ENCODE measurements at places on chromosomes 16 and 17.

DNA sequence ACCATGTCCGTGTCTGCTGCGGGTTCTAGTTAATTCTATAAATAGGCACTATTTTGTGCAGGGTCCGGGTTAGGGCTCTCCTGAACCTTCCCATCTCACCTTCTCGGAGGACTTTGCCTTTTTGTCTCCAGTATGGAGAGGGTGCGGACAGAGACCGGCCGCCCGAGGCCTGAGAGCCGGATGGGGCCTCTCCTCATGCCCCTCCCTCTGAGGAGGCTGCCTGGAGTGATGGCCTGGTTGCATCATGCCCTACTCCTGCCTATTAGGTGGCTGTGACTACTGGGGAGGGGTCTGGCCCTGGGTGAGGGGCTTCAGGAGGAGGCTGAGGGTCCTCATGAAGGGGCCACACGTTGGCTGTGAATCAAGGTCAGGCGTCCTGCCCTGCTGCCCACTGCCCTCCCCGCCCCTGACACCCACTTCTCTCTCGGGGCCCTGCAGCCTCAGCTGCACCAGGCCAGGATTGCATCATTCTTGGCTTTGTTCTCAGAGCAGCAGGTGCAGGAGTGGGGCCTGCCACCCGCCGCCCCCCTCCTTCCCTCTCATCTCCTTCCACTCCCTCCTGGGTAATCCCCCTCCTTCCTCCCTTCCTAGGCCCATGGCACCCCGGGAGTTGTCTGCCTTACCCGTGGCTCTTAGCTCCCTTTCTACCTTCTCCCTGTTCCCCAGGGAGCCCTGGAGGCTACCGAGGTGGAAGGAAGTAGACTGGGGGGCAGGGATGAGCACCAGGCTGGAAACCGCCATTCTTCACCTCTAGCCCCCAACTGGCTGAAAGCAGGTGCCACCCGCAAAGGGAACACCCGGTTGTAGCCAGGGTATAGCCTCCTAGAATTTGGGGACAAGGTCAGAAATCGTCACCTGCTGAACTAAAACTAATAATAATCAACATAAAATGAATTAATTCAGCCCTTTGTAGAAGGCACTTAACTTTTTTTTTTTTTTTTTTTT lies 12.7 kb upstream of the ARHGAP23 start:
- DNase-seq, result no peak

- DNase-seq, result no peak
Observed at GRCh38 chr16:49856672-49857330, 889 bp upstream of the ZNF423 start.

- no peak for DNase-seq
Observed at GRCh38 chr16:13756411-13757140, 163.4 kb upstream of the ERCC4 start.

DNA sequence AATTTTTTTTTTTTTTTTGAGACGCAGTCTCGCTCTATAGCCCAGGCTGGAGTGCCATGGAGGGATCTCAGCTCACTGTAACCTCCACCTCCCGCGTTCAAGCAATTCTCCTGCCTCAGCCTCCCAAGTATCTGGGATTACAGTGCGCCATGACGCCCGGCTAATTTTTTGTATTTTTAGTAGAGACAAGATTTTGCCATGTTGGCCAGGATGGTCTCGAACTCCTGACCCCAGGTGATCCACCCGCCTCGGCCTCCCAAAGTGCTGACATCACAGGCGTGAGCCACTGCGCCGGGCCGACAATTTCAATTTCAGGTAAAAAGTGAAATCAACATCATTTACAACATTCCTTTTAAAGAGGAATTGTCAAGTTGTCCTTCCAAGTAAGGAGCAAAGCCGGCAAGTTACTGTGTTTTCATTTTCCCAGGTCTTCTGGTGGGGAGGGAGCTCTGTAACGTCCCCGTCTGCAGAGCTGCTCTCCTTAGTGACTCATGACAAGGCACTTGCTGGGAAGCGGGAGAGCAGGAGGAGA lies 873 bp downstream of the NPLOC4 start:
- DNase-seq, result no peak

- no peak for DNase-seq
Observed at GRCh38 chr17:63311416-63311937, 134.6 kb downstream of the CYB561 start.

- DNase-seq, result no peak
Observed at GRCh38 chr17:12113156-12113555, 92.5 kb downstream of the MAP2K4 start.

DNA sequence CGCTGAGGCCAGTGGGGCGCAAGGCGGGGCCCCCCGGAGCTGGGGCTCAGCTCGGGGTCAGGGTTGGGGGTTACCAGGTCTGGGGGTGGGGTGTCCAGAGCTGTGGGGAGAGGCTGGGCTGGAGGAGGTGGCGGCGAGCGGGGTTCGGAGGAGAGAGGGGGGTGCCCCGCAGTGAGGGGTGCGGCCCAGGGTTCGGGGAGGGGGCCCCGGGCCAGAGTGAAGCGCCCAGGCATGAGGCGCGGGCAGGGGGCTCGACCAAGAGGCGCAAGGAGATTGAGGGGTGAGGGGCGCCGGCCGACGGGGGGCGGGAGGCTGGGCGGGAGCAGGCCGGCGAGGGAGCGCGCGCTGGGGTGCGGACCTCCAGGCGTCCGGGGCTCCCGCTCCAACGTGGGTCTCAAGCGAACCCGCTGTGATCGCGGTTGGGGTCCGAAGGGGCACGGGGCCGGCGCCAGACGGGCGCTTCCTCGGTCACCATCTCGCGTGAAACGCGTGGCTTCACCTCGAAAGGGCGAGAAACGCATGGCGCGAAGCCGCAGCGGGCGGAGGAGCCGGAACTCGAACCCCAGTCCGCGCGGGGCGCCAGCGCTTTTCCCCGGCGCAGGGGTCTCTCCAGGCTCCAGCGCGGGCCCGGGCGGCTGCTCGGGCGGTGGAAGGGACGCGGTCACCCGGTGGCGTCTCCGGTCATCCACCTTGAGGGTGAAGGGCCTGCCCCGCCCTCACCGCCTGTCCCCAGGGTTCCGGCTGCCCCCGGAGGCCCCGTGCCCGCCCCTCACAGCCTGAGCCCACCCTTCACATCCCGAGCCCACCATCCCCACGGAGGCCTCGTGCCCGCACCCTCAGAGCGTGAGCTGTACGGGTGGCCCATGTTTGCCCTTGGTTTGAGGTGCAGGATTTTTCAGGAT lies 846 bp downstream of the CPNE7 start:
- no peak for DNase-seq

DNA sequence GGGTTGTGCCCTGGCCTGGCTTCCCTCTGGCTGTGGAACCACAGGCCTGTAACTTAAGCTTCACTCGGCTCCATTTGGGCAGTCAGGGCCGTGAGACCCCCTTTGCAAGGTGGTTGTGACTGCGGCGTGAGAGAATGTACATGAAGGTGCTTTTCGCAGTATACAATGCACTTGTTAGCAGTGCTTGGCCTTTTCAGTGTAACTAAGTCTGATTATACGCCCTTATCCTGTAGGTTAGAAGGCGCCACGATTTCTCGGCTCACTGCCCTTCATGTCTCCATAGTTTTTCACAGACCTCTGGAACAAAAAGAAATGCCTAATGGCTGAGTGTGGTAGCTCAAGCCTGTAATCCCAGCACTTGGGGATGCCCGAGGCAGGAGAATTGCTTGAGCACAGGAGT lies 13.3 kb downstream of the SAP30BP start:
- DNase-seq, result no peak

DNA sequence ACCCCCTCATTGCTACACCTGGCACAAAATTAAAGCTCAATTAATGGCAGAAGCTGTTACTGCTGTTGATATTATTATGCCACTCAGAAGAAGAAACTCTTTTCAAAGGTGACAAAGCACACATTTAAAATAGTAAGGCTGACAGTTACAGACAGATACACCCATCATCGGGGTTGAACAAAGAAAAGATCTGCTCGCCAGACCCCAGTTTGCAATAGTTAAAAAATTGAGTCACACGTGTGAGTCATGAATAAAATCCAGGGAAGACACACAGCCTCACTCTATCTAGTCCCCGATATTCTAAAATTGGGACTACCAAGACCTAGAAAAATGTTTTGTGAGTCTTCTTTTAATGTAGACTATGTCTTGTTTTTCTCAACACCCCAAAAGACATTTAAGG lies 330.0 kb upstream of the SOX9 start:
- no peak for DNase-seq

GRCh38 chr16:83335076-83335475 lies 472.7 kb upstream of the HSBP1 start:
- no peak for DNase-seq

- no peak for DNase-seq
Observed at GRCh38 chr16:89573826-89574680, 1.5 kb upstream of the CPNE7 start.

DNA sequence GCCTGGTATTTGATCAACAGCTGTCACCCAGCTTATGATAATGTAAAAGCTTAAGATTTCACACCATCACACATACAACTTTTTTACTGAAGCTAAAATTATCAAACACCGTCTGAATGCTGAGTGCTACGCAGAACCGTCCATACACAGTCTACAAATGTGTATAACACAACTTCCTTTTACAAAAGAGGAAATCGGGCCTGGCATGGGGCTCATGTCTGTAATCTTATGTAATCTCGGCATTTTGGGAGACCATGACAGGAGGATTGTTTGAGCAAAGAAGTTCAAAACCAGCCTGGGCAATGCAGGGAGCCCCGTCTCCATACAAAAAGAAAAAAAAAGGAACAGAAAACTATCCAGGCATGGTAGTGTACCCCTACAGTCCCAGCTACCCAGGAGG lies 19.6 kb upstream of the QRICH2 start:
- DNase-seq, result no peak

- DNase-seq, result no peak
Observed at GRCh38 chr16:68644296-68644695, 814 bp upstream of the CDH3 start.

- DNase-seq, result no peak
Observed at GRCh38 chr16:69651217-69651616, 75.1 kb downstream of the NQO1 start.

DNA sequence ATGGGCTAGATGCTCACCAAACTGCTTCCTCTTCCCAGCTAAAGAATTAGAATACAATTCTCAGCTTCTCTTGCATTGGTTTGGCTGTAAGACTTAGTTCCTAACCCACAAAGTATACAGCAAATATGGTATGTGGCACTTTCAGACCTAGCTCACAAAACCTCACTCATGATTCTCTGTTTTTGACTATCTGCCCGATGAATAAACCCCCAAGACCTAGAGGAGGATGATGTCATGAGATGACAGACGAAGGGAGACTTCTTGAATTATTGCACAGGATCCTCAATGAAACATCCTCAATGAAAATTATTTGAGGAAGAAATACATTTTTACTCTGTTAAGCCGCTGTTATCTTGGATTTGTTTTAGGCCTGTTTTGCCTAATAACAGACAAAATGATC lies 14.3 kb downstream of the CNOT1 start:
- DNase-seq, result no peak

DNA sequence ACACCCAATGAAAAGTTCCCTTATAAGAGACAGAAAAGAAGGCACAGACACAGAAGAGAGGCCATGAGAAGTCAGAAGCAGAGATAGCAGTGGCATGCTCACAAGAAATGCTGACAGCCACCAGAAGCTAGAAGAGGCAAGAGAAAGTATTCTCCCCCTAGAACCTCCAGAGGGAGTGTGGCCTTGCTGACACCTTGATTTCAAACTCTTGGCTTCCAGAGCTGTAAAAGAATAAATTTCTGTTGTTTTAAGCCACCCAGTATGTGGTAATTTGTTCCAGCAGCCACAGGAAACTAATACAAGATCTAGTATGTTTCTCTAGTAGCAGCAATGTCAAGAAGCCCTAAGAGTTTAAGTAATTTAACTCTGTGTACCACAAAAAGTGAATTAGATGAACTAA lies 87.2 kb upstream of the NOG start:
- DNase-seq, result no peak

- no peak for DNase-seq
Observed at GRCh38 chr16:28902909-28903308, 22.1 kb downstream of the RABEP2 start.

- DNase-seq, result no peak
Observed at GRCh38 chr16:84774810-84775209, 45.0 kb upstream of the CRISPLD2 start.

DNA sequence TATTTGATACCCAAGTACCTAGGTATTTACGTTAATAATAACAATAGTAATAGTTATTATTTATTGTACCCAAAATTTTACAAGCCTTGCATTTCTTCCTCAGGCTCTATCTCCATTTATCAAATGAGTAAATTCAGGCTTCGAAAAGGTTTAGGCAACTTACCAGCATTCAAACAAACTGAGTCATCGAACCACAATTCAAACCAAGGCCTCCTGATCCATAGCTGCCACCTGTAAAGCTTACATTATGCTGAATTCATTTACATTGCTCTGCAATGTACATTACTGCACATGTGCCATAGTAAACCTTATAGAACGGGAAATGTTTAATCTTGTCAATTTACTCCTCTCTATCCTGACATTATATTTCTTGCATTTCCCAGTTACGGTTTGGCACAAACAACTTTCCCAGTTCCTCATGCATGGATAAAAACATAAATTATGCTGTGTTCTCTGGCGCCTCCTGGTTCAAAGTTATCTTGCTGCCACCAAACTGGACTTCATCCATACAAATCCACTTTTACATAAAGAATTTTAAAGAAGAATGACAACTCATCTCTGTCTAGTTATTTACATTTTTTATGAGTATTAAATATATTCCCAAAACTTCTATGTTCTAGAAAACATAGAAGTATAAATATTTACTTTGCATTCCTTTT lies 360.6 kb upstream of the SOX9 start:
- DNase-seq, result no peak

- no peak for DNase-seq
Observed at GRCh38 chr16:68999114-68999513, 106.3 kb upstream of the HAS3 start.

- no peak for DNase-seq
Observed at GRCh38 chr17:7478276-7479212, 887 bp downstream of the ZBTB4 start.

DNA sequence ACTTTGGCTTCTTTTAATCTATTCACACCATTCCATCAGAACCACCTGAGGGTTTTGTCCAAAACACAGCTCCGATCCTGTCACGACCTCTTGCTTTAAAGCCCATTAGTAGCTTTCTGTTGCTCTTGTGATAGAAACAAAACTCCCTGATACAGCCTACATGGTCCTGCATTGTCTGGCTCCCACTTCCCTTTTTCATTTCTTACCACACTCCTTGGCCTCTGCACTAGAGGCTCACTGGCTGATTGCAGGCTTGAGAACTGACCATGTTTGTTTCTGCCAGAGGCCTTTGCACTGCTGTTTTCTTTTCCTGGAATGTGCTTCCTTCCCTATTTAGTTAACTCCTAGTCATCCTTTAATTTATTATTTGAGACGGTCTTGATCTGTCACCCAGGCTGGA lies 23.7 kb downstream of the IST1 start:
- DNase-seq, result no peak

- DNase-seq, result no peak
Observed at GRCh38 chr17:14926526-14927122, 338.5 kb downstream of the PMP22 start.

DNA sequence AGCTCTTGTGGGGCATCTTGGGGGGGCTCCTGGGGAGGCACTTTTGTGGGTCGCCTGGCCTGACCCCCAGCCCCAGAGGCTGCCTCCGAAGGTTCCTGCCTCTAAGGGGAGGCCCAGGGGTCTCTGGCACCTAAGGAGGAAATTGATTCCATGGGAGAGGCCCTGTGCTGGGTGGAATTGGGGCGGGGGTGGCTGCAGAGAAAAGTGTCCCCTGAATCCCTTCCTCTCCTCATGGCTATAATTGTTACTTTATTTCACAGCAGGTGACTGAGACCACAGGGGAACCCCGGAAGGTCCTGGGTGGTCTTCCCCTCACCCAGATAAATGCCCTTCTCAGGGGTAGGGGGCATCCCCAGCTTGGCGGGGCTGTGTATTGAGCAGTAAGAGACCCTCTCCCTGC lies 3.1 kb downstream of the GLIS2 start:
- DNase-seq, result no peak
